ENCODE measurements at places on chromosomes 1 and 21. TPM values are rescaled to one million over a fixed set of nuclear protein-coding genes. Genes with fewer than 3 reads are reported as not detected.
A peak's percentile ranks its signal among the peaks of the same experiment; 100 is the strongest.

DNA sequence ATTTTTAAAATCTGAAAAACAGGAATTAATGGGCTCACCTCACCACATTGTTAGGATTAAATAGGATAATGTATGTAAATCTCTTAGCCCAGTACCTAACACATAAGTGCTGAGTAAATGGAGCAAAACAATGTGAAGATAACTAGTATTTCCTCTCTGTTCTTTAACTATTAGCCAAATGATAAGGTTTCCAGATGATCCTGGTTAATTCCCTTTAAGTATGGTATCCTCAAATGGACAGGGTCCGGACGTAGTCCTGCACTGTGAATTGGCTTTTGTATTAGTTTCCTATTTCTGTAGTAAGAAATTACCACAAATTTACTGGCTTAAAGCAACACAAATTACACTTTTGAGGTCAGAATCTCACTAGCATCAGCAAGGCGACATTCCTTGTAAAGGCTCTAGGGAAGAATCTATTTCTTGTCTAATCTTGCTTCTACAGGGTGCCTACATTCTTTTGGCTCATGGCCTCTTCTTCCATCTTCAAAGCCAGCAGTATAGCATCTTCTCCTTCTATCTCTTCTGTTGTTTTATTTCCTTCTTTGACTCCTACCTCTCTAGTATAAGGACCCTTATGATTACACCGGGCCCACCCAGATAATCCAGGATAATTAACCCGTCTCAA, 17.1 kb downstream of the SCAF4 start:
- H3K4me1 ChIP-seq = peaks cover 34% of the 10 kb centered on the region
- no peak overlapping the region for H3K4me3 ChIP-seq
- no peak for DNase-seq
- no peak overlapping the region for H3K27ac ChIP-seq
- no peaks in the 10 kb centered on the region for H3K27me3 ChIP-seq

- no peak overlapping the region for H3K27ac ChIP-seq
- DNase-seq = no peak
- no peak overlapping the region for H3K4me3 ChIP-seq
Observed at GRCh38 chr1:50739125-50739524, 220.9 kb downstream of the FAF1 start.

DNA sequence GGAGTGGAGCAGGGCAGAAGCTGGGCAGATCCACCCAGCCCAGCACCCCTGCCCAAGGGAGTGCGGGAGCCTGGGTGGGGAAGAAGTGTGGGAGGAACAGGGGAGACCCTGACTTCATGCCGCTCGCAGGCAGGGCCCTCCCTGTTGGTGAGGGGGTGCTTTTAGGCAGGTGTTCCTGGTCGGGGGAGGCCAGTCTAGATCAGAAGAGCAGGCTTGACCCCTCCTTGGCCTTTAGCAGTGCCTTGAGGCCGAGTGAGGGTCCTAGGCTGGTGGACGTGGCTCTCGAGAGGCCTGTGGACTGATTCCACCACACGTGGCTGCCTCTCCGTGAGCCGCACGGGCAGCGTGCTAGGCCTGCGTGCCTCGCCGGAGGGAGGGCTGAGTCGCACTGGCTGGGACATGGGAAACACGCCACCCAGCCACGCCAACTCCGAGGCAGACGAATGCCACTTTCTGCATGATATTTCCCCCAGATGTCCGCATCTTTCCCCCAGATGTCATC, 19.4 kb upstream of the COL18A1 start:
- no peaks in the 10 kb centered on the region for H3K27me3 ChIP-seq
- H3K4me1 ChIP-seq = no peaks in the 10 kb centered on the region
- H3K36me3 ChIP-seq = no peaks in the 10 kb centered on the region
- H3K4me3 ChIP-seq = no peak overlapping the region
- no peak overlapping the region for H3K27ac ChIP-seq
- DNase-seq = no peak

MAGOH gene
- total RNA-seq = 39.2 TPM

GRCh38 chr1:166766942-166767341, 72.3 kb upstream of the POGK start:
- H3K27me3 ChIP-seq = no peaks in the 10 kb centered on the region
- no peak overlapping the region for H3K4me3 ChIP-seq
- H3K27ac ChIP-seq = no peak overlapping the region
- no peaks in the 10 kb centered on the region for H3K36me3 ChIP-seq
- DNase-seq = no peak

PRDX6 gene
- 86.9 TPM for total RNA-seq

DNA sequence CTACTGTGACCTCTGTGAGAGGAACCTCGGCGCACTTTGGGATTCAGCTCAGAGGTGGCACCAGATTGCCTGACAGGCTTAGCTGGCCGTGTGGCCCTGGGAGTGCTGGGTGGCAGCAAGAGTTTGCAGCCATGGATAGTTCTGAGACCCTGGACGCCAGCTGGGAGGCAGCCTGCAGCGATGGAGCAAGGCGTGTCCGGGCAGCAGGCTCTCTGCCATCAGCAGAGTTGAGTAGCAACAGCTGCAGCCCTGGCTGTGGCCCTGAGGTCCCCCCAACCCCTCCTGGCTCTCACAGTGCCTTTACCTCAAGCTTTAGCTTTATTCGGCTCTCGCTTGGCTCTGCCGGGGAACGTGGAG, 67.5 kb downstream of the DISC1 start:
- no peak for DNase-seq
- H3K27me3 ChIP-seq = no peaks in the 10 kb centered on the region
- no peak overlapping the region for H3K4me3 ChIP-seq
- no peaks in the 10 kb centered on the region for H3K36me3 ChIP-seq
- H3K4me1 ChIP-seq = no peaks in the 10 kb centered on the region

DNA sequence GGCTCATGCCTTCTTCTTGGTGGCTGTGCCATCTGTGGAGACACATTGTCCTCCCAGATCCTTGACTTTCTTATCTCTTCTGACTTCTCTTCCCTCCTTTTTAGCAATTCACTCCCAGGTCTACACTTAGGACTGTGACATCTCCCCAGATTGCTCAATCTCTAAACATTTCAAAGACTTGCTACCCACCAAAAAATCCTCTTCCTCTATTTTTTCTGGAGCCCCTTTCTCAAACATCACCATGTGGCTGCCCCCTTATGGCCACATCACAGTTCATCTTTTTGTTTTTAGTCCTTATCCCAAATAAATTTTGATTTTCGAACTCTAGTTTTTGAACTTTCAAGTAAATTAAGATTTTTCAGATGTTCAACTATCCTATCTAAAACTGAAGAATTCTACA, 148.6 kb upstream of the HOOK1 start:
- no peaks in the 10 kb centered on the region for H3K4me1 ChIP-seq
- no peak for DNase-seq
- no peaks in the 10 kb centered on the region for H3K36me3 ChIP-seq
- H3K27ac ChIP-seq = no peak overlapping the region
- H3K4me3 ChIP-seq = no peak overlapping the region

DNA sequence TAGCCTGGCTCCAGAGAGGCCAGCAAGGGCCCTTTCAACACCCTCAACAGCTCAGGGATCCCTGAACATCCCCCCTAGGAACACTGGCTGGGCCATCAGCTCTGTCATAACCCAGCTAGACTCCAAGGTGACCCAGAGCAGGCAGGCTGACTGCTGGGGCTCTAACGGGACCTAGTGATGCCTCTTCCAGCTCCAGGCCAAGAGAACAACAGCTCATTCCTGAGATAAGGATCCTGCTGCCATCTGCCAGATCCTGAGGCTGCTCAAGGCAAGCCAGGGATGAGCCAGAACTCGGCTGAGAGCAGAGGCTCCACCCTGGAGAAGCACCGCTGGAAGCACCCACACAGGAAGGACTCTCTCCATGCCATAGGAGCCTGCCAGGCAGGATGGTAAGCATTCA, 2.0 kb downstream of the VSIG8 start:
- no peaks in the 10 kb centered on the region for H3K36me3 ChIP-seq
- no peak overlapping the region for H3K27ac ChIP-seq
- H3K4me3 ChIP-seq = no peak overlapping the region
- H3K4me1 ChIP-seq = no peaks in the 10 kb centered on the region

GRCh38 chr1:174262349-174263241, 103.3 kb downstream of the RABGAP1L start:
- no peak for DNase-seq
- no peaks in the 10 kb centered on the region for H3K4me1 ChIP-seq
- no peak overlapping the region for H3K27ac ChIP-seq

GRCh38 chr1:207191061-207191460, 87.0 kb downstream of the C4BPA start:
- DNase-seq = no peak
- H3K4me3 ChIP-seq = no peak overlapping the region
- H3K27ac ChIP-seq = no peak overlapping the region

CHIT1 gene
- 1.6 TPM for total RNA-seq

DNA sequence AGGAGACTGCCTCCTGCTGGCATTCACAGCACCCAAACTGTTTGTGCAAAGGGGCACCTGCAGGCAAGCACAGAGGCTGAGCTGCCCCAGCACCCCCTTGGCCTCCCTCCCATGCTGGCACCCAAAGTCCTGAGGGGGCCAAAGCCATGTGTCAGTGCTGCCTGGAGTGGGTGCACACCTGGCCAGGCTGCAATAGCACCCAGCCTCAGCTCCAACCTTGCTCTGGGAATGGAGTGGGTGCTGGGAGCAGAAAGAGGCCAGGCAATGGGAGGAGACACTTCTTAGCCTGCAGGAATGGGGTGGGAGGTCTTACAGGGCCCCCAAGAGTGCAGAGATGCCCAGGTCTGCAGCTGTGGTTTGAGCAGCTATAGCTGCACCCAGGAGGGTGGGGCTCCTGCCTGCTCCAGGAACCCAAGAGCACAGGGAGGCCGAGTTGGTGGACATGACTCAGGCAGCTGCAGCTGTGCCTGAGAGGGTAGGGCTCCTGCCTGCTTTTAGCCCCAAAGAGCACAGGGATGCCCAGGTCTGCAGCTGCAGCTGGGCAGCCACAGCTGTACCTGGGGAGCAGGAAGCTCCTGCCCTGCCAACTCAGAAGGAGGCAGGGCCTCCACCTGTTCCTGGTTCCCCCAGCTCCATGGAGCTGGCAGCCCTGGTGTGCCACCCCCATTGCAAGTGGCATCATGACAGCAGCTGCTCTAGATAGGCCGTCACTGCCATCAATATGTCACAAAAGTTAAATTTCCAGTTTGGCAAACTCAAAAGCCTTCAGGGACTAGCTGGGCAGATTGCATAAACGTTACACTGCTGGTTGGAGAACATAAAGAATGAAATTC, 5.3 kb upstream of the CHD1L start:
- no peak overlapping the region for H3K27ac ChIP-seq
- H3K36me3 ChIP-seq = no peaks in the 10 kb centered on the region
- DNase-seq = no peak
- H3K27me3 ChIP-seq = no peaks in the 10 kb centered on the region
- H3K4me1 ChIP-seq = peaks cover 2% of the 10 kb centered on the region
- no peak overlapping the region for H3K4me3 ChIP-seq

FAM151A gene
- not detected for total RNA-seq

- H3K4me3 ChIP-seq = no peak overlapping the region
- no peak overlapping the region for H3K27ac ChIP-seq
- no peaks in the 10 kb centered on the region for H3K4me1 ChIP-seq
Observed at GRCh38 chr1:153763365-153764225, 11.6 kb upstream of the SLC27A3 start.

DNA sequence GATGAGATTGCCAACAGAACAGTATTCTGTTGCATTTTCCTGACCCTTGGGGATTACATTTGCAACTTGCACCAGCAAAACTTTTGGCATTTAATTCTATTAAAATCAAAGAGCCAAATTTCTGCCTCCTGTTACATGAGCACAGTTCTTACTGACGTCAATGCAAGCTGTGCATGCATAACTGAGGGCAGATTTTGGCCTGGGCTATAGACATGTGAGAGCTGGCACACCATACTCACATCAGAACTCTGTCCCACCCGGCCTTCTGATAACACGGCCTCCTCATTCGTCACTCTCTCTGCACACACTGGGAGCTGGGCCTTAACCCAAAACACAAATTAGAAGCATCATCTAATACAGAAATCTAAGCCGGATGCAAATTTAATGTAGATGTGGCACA, 31.5 kb downstream of the PAPPA2 start:
- DNase-seq = no peak
- H3K27ac ChIP-seq = no peak overlapping the region
- no peaks in the 10 kb centered on the region for H3K36me3 ChIP-seq
- no peak overlapping the region for H3K4me3 ChIP-seq
- no peaks in the 10 kb centered on the region for H3K27me3 ChIP-seq

SMIM12 gene
- 39.9 TPM for total RNA-seq

- no peak overlapping the region for H3K27ac ChIP-seq
- H3K4me3 ChIP-seq = no peak overlapping the region
- no peaks in the 10 kb centered on the region for H3K27me3 ChIP-seq
- DNase-seq = no peak
- H3K36me3 ChIP-seq = peaks cover 30% of the 10 kb centered on the region
Observed at GRCh38 chr21:38811257-38811656, 5.5 kb downstream of the ETS2 start.

GRCh38 chr1:244052016-244052727, 1.1 kb downstream of the ZBTB18 start:
- DNase-seq = no peak
- H3K4me3 ChIP-seq = no peak overlapping the region
- no peaks in the 10 kb centered on the region for H3K27me3 ChIP-seq
- peak overlapping the region; percentile 92 for H3K27ac ChIP-seq
- H3K36me3 ChIP-seq = no peaks in the 10 kb centered on the region

- H3K4me3 ChIP-seq = no peak overlapping the region
- H3K27me3 ChIP-seq = no peaks in the 10 kb centered on the region
- H3K27ac ChIP-seq = no peak overlapping the region
- no peak for DNase-seq
- peaks cover 31% of the 10 kb centered on the region for H3K4me1 ChIP-seq
Observed at GRCh38 chr1:31954607-31955283, 16.6 kb upstream of the PTP4A2 start.

- H3K4me1 ChIP-seq = no peaks in the 10 kb centered on the region
- no peak overlapping the region for H3K27ac ChIP-seq
- no peak for DNase-seq
- H3K36me3 ChIP-seq = no peaks in the 10 kb centered on the region
Observed at GRCh38 chr1:106555571-106555970, 500.9 kb upstream of the PRMT6 start.

DNA sequence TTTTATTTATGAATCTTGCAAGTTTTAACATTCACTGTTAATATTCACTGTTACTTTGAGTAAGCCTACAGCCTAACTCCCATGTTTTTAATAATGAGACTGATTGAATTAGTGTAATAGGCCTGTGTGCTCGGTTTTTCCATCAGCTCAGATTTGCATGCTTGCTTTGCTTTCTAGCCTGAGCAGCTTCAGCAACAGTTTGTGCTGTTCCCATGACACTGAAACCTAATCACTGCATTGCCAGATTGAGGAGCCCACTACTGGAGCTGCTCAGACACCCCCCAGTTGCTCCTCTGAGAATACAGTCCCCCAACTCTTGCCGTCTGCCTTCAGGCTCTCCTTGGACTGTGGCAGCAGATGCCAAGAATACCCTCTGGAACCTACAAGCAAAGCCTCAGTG, 695.4 kb downstream of the BRINP3 start:
- H3K27me3 ChIP-seq = no peaks in the 10 kb centered on the region
- no peaks in the 10 kb centered on the region for H3K4me1 ChIP-seq
- no peak for DNase-seq
- H3K36me3 ChIP-seq = no peaks in the 10 kb centered on the region
- H3K4me3 ChIP-seq = no peak overlapping the region
- H3K27ac ChIP-seq = no peak overlapping the region

GRCh38 chr21:43768868-43769167, 7.3 kb downstream of the CSTB start:
- H3K4me1 ChIP-seq = no peaks in the 10 kb centered on the region
- H3K36me3 ChIP-seq = no peaks in the 10 kb centered on the region
- no peak for DNase-seq
- H3K27ac ChIP-seq = no peak overlapping the region
- no peak overlapping the region for H3K4me3 ChIP-seq

GRCh38 chr1:88695781-88696180, 11.7 kb downstream of the PKN2 start:
- H3K4me1 ChIP-seq = no peaks in the 10 kb centered on the region
- no peaks in the 10 kb centered on the region for H3K27me3 ChIP-seq
- H3K4me3 ChIP-seq = no peak overlapping the region
- DNase-seq = no peak
